ENCODE measurements at places on chromosomes 6 and 20.

- DNase-seq: no peak
These were observed 127.5 kb downstream of the TAF4 start for GRCh38 chr20:61937963-61938838.

GRCh38 chr6:159522877-159523547 is 170.0 kb downstream of the SOD2 start:
- DNase-seq: no peak

GRCh38 chr6:43771210-43771857 is 1.3 kb downstream of the VEGFA start:
- DNase-seq: peak; percentile 46

- DNase-seq: peak; percentile 6
These were observed 83.9 kb downstream of the TULP4 start for GRCh38 chr6:158396136-158396535.

GRCh38 chr20:48238326-48238725 is 453.0 kb upstream of the SULF2 start:
- no peak for DNase-seq

GRCh38 chr6:135475292-135475886 is 22.2 kb downstream of the AHI1 start:
- DNase-seq: no peak

DNA sequence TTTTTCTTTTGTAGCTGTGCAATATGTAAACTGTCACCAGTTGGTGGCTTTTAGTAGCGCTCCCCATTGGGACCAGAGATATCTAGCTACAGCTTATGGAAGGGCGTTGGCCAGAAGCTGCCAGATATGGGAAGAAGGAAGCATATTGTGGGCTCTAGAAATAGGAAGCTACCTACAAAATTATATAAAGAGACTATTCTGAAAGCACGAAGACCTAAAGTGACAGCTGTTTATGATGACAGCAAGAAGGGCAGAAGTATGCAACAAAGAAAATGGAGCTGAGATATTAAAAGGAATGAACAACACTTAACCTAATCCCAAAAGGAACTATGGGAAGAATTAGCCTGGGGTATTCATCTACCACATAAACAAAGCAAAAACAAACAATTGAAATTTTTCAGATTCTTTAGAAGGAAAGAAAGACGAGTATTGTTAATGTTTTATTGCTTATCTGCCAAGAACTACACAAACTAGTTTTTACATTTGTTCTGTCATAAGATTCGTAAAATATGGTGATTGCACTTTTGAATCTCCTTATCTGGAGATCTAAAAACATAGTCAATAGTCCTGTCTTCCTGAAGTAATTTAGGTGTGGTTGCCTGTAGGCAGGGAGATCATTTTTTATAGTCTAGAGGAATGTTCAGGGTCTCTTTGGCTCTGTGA is 81.6 kb downstream of the NCOA7 start:
- DNase-seq: no peak

DNA sequence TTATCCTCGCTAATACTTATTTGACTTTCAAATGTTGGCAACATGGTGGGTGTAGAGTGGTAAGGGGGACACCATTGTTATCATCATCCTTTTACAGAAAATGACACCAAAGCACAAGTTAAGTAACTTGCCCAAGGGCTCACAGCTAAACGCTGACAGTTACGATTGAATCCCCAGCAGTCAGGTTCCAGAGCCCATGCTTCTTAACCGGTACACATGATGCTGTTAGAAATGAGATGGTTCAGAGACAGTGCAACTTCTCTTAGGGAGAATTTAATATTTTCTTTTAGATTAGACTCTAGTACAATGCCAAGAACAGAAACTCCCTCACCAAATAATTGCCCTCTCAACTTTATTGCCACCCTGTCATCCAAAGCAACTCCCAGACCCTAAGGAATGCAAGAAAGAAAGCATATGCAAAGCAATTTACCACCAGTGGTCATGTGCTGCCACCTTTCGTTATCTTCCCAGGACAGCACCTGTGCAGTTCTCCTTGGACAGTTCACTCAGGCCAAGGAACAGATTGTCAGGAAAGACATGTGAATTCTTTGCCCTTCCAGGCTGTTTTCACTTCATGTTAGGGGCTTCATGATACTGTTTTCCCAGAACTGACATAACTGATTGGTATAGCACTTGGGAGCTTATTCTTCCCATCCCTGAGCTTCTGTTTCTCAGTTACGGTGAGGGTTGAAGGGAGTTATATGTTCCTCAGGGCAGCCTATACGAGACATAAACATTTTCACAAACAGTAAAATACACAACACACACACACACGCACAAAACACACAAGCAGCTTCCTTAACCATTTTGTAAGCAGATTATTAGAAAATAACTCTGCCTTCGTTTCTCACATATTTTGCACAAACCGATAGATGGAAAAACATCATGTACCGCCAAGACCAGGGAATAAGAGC is 5.1 kb downstream of the HLA-DMA start:
- peak; percentile 6 for DNase-seq

DNA sequence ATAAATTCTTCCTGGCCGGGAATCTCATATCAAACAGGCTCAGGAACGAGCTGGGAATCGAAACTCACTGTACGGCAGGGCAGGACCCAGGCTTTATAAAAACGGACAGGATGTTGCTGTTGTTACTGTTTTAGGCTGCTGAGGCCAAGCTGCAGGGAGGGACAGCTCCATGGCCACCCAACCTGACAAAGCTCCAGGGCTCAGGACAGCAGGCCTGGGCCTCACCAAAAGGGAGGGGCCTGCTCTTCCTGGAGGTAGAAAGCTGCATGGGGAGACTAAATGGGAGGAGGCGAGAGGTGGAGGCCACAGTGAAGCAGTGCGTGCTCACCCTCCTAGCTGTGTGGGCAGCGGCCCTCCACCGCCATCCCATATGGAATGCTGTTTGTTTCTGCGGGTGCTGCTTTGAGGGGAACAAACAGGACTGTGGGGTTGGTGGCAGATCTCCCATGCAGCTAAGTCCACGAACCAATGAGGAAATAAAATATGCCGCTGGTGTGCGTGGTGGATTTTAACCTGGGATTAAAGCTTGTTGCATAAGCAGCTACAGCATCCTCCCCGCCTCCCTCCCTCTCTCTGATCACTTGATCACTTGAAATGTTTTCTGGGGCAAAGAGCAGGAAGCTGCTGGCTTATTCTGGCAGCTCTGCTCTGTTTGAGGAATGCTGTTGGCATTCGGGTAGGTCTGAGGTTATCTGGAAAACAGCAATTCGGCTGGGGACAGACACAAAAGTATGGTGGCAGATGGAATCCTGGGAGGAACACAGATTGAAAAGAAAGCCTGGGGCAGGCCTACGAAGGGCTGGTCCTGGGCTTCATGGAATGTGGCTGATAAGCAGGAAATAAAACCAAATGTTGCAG is 2.4 kb upstream of the ZMYND8 start:
- DNase-seq: peak; percentile 74

DNA sequence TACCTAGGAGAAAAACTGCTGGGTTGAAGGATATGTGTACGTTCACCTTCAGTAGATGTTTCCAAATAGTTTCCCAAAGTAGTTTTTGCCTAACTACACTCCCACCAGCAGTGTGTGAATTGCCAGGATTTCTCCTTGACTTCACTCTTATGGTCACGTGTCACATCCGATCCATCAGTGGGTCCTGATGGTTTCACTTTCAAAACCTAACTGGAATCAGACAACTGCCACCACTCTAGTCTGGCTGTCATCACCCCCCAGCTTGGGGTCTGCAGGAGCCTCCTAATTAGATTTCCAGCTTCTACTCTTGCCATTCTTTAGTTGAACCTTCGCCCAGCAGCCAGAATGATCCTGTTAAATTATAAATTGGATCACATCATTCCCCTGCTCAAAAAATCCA is 8.5 kb upstream of the SLC12A5 start:
- no peak for DNase-seq

- DNase-seq: no peak
These were observed 558.7 kb downstream of the LMBRD1 start for GRCh38 chr6:69238067-69238466.

GRCh38 chr6:147742440-147742839 is 233.9 kb downstream of the SAMD5 start:
- no peak for DNase-seq

GRCh38 chr20:60007464-60007863 is 49.2 kb downstream of the CDH26 start:
- DNase-seq: no peak

DNA sequence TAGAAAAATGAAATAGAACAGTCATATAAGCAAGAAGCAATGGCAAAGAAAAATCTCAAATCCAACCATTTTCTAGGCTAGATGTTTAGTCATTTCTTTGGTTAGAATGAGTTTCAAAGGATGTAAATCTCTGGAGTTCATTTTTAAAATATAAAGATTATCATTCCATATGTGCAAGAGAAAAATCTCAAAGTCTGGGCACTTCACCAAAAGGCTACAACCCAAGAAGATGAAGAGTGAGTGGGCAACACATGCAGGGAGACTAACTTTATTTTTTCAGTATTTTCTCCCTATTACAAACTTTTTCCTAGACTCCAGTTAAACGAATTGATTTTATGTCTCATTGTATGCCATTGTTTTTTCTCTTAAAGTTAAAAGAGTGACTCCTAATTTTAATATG is 83.6 kb downstream of the PHACTR1 start:
- DNase-seq: no peak

DNA sequence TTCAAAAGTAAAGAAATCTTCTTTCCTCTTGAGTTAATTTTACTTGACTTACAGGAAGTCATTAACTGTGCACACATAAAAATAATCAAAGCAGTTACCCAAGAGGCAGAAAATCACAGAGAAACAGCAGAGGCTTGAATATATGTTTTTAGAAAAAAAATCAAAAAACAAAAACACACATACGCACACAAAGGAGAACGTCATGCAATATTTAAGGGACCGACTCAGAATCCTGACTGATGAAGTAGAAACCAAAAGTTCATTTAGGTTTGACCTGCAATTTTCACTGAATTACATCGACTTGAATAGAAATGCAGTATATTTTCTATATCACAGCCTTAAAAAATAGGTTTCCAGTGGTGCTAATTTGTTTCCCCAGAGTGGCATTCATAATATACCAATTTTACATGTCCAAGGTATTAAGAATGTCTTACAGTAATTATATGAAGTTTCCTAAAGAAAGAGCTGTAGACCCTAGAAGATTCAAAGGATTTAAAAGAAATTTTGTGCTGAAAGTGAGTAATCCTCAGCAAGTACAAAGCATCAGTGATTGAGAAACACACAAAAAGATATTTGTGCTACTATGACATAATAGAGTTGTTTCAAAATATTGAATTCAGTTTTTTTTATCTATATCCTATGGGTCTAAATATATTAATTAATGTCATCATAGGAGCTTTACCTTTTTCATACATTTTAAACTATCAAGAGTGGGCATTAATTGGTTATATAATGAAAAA is 358.5 kb upstream of the RUNX2 start:
- no peak for DNase-seq

GRCh38 chr6:116697480-116697879 is 16.5 kb downstream of the KPNA5 start:
- no peak for DNase-seq

DNA sequence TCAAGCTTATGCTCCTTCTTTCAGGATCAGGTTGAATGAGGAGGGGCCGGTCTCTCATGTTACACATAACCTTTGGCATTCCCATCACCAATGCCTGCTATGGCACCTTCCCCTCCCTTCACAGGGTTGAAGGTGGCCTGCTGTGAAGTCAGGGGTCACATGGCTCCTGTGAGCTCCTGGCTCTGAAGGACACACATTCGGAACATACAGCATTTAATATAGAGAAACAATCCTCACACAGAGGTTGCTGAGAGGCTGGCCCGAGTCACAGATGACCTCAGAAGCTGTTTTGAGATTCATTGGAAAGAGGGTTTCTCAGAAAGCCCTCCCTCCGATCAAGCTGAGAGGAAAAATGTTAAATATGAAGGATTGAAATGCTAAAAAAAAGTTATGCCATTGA is 82.1 kb downstream of the PSMG4 start:
- DNase-seq: no peak

- peak; percentile 7 for DNase-seq
These were observed 1.1 kb upstream of the APOBEC2 start for GRCh38 chr6:41051873-41052272.

DNA sequence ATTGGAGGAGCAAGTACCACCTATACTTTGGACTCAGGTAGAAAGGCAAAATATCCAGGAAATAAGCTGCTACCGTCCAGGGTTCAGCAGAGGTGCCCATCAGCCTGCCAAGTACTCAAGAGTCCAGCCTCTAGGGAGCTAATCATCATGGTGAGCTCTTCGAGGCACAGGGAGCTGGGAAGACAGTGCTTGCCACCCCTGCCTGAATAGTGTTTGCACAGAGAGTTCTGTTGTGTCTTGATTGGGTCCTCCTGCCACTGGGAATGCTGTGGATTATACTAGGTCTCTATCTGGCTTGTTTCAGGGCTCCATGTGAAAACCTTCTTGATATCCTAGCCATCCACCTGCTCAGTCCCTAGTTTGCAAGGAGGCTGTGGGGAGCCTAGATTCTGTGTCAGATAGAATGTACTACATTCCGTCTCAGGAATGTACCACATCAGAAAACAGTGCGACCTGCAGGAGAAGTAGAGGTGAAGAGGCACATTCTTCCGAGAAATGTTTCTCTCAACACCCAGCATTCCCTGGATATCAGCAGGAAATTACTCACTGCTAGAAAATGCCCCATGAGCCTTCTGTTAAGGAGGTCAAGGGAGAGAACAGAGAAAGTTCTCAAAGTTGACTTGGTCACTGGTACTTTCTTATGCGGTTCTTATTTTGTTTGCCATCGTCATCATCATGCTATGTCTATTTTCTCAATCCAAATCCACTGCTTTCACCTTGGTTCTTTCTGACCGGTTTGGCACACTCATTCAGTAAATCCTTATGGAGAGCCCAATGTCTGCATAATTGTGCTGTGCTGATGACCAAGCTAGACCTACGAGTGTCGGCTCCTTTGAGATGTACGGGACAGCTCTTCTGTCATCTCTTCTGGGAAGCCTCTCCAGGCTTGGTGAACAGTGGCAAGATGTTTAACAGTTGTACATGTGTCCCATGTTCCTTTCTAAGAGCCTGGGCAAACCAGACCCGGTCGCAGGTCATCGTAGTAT is 30.7 kb downstream of the PTPN1 start:
- DNase-seq: no peak

DNA sequence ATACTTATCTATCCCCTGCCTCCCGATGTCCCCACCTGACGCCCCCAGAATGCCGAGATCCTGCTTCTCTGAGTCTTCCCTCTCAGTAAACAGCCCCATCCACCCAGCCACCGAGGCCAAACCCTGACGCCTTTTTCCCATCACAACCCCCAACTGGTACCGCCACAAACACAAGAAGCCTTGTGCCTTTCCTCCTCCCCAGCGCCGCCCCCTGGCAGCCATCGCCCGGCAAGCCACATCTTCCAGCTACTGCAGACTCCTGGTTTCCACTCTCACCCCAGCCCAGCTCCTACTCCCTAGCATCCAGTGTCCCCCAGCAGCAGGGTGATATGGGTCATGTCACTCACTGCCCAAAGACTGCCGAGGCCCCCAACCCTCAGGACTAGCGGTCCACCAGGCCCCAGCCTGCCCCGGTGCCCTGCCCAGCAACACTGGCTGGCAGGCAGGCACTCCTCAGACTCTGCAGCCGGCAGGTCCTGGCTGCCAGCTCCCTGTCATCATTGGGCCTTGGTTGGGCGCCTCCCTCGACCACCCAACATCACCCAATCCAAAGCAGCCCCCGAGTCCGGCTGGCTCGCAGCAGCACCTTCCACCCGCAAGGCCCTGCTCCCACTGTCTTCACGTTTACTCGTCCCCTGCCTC is 11.2 kb downstream of the TCFL5 start:
- no peak for DNase-seq

GRCh38 chr6:71444222-71444621 is 155.6 kb downstream of the OGFRL1 start:
- DNase-seq: no peak

GRCh38 chr6:107641500-107641941 is 151.6 kb downstream of the SOBP start:
- no peak for DNase-seq

GRCh38 chr6:161745594-161746141 is 471.8 kb upstream of the AGPAT4 start:
- peak; percentile 14 for DNase-seq
